ENCODE measurements at places on chromosomes 1 and 21. TPM values are rescaled to one million over a fixed set of nuclear protein-coding genes. Genes with fewer than 3 reads are reported as not detected.

Gene CRP
- total RNA-seq, result not detected

Gene PDE9A
- total RNA-seq, result 0.27 TPM

Gene TMIGD3
- 0.27 TPM for total RNA-seq

Gene MAP7D1
- total RNA-seq, result 105 TPM

Gene CAPZB
- total RNA-seq, result 102 TPM

Gene KRTAP19-1
- total RNA-seq, result not detected

Gene GBP5
- 26.4 TPM for total RNA-seq

Gene SPRR2G
- not detected for total RNA-seq

Gene NOS1AP
- under 0.01 TPM for total RNA-seq

Gene KCNJ9
- total RNA-seq, result not detected

Gene FMO1
- total RNA-seq, result under 0.01 TPM

Gene ATP1A2
- total RNA-seq, result not detected

Gene EPS8L3
- total RNA-seq, result not detected

Gene TRIM46
- 32.6 TPM for total RNA-seq

Measured in hematopoietic multipotent progenitor cell (in vitro differentiated cells).